ENCODE measurements at places on chromosomes 3 and 15. TPM values are rescaled to one million over a fixed set of nuclear protein-coding genes. Genes with fewer than 3 reads are reported as not detected.

GRCh38 chr3:33915796-33916546 lies 117.5 kb downstream of the PDCD6IP start:
- no peak for DNase-seq

DNA sequence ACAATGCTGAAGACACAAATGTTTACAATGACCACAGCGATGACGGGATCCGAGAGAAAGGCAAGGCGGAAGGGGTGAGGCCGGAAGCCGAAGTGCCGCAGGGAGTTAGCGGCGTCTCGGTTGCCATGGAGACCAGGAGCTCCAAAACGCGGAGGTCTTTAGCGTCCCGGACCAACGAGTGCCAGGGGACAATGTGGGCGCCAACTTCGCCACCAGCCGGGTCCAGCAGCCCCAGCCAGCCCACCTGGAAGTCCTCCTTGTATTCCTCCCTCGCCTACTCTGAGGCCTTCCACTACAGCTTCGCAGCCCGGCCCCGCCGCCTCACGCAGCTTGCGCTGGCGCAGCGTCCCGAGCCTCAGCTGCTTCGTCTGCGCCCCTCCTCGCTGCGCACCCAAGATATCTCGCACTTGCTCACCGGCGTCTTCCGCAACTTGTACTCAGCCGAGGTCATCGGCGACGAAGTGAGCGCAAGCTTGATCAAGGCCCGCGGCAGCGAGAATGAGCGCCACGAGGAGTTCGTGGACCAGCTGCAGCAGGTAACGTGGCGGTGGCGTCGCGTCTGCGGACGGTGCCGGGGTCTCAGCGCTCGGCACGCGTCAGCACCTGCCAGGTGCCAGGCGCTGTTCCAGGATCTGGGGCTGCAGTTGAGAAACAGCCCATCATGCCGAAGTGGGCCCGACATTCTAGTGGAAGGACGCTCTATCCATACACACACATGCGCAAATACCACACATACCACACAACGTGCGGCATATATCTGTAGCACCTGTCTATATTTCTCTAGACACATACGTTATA lies at the start of gene DLEC1:
Gene DLEC1 (plus strand): TSS at position 108 of the 798 bp plus-strand sequence. CDS start 18 bp downstream, at position 126.
- peak; percentile 46 for DNase-seq

DNA sequence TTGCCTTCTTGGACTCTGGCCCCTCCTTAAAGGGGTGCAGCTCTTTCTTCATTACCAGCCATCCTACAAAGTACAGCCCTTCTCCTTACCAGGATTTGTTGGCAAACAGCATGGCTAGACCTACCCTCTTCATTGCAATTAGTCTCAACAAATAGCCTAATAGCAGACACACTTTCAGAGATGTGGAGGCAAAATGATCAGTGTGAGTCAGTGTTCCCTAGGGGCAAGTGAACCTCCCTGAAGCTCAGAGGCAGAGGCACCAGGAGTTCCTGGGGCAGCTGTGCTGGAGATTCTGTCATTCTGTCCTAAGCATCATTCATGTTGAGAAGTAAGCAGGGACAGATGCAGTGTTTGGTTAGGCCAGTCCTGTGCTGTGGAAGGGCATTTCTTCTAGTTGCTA lies 14.6 kb upstream of the MECOM start:
- DNase-seq = no peak

- no peak for DNase-seq
Observed at GRCh38 chr3:25572336-25572735, 92.4 kb downstream of the TOP2B start.

DNA sequence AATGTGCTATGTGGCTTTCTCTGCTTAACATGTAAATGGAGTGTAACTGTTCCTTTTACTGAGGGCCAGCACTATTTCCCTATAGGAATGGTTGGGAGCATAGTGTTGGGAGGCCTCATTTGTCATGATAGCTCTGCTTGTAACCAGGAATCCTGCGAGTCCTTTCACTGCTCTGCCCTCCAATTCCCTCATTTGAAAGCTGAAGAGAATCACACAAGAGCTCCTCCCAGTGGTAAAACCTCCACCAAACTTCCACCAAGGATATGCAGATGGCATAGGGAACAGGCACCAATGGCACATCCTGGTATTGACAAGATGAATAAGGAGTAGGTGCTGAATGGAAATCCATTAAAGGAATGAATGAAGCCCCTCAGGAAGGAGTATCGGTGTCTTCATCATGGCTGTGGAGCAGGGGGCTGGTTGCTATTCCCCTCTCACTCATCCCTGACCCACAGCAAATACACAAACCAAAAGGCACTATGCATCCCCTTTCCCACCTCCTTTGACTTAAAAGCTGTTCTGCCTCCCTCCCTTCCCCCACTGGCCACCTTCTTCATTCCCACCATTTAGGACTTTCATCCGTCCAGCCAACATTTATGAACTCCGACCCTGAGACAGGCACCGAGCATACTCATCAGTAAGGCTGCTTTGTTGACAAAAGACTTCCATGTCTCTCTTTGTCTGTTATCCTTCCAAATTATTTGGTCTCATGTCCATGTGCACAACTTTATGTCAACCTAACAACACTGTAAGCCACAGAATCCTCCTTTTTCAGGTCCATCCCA lies 560.8 kb downstream of the FOXP1 start:
- DNase-seq = no peak

DNA sequence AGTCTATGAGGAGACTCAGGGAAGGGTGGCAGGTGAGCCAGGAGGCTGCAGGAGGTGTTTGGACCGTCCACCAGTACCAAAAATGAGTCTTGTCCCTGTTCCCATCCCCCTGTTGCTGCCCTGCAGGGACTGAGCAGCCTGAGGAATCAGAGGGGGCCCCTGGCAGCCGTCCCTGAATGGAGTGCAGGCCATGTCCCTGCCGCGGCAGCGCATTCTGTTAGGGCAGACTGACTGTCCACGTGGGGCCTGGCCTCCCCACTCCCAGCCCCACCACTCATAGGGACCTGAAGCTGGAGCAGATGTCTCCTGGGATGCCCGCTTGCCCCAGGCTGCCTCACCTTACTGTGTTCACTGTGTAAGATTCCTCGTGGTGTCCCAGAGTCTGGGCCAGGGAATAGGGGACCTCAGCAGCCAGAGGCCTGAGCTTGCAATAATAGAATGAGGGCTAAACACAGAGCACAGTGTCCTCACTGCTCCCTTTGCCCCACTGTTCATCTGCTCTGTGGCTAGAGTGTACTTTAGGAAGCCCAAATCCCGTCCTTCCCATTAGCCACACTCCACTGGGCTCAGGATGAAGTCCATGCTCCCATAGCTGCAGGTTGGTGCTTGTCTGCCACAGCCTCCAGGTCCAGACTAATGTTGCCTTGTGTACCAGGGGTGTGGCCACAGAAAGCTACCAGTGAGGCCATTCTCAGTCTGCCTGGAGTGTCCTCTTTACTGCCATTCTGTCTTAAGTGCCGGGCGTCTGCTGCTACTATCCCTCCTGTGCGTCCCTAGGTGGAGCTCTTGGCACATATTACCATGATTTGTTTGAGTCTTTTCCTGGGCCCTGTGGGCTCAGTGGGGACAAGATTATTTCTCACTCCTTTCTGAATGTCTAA lies 63.2 kb downstream of the HCN4 start:
- peak; percentile 50 for DNase-seq

GRCh38 chr15:101347454-101347853 lies 52.4 kb upstream of the SNRPA1 start:
- DNase-seq = no peak

ACKR2 gene
- 3.0 TPM for polyA plus RNA-seq

RTP3 gene
- not detected for polyA plus RNA-seq

KBTBD8 gene
- polyA plus RNA-seq = 2.0 TPM

STRIT1 gene
- 0.81 TPM for polyA plus RNA-seq
